ENCODE measurements at places on chromosomes 5 and 9.

DNA sequence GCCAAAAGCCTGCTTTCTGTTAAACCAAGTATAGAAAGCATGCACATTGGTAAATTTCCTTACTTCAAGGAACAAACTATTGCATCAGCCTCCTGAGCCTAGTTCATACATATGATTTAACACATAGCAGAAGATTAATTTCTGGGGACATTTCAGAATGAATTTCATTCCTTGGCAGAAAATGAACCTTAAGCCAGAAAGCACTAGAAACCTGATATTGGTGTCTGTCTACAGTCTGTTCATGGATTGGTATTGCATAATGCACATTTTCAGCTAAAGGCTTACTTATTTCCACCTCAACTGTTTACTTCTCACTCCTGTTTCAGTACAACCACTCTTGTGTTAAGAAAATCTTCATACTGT lies 1471.8 kb upstream of the NUDT12 start:
- DNase-seq, result no peak

DNA sequence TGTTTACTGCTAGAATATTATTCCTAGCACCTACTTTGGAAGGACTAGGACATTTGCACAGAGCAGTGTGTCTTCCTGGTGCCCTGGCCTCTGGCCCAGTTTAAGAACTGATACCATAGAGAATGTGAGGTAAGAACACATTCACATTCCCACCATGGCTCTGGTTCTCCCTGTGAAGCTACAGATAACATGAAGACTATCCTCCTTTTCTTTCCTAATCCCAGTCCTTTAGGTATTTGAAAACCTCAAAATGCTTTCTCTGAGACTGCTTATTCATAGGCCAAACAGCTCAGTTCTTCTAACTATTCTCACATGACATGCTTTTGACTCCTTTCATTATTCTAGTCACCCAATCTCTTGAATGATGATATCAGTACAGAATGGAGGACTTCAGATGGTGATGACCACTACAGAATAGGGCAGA lies 11.9 kb downstream of the FAM219A start:
- peak; percentile 35 for DNase-seq

DNA sequence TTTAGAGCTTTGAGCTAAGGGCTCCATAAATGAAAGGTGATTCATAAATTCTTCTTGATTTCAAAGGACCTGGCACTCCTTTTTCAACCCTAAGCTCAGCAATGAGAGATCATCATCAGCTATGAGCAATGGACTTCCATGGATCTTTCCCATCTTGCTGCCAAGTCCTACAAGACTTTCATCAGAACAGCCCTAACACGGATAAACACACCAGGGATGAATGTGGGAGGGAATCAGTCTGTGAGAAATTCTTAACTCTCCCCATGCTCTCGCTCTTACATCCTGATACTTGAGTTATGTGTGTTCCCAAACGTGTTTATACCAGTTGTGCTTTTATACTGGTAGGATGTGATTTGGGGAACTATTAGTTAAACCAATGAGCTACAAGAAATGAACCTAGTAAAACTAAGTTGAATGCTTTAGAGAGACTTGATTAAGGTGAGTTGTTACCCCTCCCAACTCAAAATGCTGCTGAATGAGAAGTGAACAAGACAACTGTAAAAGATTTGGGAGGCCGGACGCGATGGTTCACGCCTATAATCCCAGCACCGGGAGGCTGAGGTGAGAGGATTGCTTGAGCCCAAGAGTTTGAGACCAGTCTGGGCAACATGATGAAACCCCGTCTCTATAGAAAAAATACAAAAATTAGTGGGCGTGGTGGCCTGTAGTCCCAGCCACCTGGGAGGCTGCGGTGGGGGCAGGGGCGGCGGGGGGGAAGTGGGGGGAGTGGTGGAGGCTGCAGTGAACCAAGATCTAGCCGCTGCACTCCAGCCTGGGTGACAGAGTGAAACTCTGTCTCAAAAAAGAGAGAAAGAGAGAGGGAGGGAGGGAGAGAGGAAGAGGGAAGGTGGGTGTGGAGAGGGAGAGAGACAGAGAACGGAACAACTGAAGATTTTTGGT lies 5.2 kb upstream of the RPL26L1 start:
- DNase-seq, result peak; percentile 67

GRCh38 chr9:20404192-20404813 lies 218.0 kb downstream of the MLLT3 start:
- no peak for DNase-seq

DNA sequence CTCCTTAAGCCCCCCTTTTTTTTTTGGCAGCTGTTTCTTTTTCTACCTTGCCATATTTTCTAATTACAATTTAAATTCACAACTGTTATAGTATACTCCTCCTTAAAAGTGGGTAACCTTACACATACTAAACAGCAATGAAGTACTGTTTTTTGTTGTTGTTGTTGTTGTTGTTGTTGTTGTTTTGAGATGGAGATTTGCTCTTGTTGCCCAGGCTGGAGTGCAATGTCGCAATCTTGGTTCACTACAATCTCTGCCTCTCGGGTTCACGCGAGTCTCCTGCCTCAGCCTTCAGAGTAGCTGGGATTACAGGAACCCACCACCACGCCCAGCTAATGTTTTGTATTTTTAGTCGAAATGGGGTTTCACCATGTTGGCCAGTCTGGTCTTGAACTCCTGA lies 669.1 kb upstream of the CDH6 start:
- no peak for DNase-seq

GRCh38 chr5:179404321-179405053 lies 59.2 kb upstream of the ADAMTS2 start:
- peak; percentile 78 for DNase-seq

GRCh38 chr9:100869326-100869725 lies 159.2 kb upstream of the PLPPR1 start:
- no peak for DNase-seq

GRCh38 chr9:91776409-91777291 lies 173.4 kb downstream of the ROR2 start:
- peak; percentile 15 for DNase-seq

DNA sequence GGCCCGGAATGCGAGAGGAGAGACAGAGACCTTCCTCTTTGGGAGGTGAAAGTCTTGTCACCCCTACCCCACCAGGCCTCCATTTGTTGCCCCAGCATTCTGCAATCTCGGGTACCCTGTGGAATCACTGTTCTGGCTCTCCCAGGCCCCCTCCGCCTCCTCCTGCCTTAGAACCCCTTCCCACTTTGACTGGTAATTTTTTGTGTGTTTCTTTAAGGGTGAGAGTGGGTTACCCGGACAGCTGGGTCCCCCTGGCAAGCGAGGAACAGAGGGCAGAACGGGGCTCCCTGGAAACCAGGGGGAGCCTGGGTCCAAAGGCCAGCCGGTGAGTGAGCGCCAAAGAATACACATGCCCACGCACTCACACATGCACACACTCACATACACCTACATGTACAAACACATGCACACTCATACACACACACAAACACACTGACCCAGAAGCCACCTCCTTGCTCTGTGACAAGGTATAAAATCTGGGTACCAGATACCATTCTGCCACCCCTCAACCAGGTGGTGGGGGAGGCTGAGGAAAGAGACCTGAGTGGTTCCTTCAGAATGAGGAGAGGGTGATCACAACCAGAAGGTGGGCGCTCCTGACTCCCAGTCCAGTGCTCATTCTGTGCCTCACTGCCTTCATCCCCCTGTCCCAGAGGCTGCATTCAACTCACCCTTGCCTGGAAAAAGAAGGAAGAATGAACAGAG lies 30.9 kb upstream of the ORM1 start:
- DNase-seq, result no peak

DNA sequence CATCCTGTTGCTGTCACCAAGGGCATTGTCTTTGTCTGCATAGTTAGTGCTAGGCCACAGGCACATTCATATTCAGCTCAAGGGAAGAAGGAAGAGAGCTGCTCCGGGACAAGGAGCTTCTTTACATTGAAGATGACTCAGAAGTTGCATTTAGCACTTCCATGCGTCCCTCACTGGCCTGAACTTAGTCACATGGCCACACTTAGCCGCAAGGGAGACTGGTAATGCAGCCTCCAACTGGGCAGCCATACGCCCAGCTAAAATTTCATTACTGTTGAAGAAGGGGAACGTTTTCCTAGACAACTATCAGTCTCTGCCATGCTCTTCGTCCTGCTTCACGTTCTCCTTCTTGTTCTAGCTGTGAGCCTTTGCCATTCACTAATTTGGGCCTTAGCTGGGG lies 20.0 kb downstream of the ACTL7B start:
- DNase-seq, result no peak

DNA sequence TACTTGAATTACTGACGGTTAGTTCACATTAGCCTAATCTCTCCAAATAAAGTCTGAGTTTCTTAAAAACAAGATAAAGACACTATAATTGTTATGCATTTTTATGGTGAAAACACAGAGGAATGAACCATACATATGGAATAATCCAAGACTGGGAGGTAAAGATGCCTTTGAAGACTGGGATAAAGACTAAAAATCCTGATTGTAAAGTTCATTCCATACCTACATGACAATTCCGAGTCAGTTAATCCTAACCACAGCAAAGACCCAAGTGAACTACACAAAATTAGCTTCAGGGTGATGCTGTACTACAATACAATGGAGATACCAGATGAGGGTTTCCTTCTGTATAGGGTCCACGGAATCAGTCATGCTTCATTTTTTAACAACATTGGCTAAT lies 6.3 kb downstream of the AP3B1 start:
- DNase-seq, result no peak

- DNase-seq, result no peak
These were observed 44.5 kb downstream of the FBXO10 start for GRCh38 chr9:37531699-37532098.

DNA sequence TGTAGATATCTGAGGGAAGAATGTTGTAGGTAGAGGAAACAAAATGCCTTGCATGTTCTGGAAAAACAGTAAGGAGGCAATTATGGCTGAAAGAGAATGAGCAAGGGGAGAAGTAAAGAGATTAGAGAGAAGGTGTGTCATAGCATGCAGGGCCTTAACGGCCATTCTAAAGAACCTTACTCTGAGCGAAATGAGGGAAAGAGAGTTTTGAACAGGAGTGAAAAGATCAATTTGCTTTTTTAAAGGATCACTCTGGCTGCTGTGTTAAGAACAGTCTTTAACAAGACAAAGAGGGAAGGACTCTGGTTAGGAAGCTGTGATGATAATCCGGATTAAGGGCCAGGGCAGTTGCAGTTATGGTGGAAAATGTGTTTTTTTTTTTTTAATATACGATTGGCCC lies 22.6 kb downstream of the PTBP3 start:
- DNase-seq, result no peak

GRCh38 chr9:127548352-127548881 lies 63.7 kb upstream of the STXBP1 start:
- DNase-seq, result no peak

DNA sequence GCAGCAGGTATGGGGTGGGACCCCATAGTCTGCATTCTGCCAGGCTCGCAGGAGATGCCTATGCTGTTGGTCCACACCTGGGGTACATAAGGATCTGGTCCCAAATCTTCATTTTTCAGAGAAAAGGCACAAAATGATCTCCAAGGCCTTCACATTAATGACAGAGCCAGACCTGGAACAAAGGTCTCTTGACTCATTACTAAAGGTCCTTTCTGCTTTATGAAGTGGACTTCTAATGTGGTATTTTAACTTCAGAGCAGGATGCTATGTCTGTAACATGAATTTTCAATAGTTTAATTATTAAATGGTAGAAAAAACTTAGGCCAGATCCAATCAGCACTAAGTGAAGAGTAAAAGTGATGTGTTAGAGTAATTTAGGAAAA lies 38.0 kb downstream of the DMGDH start:
- DNase-seq, result no peak

GRCh38 chr5:140351609-140352334 lies 5.4 kb upstream of the HBEGF start:
- DNase-seq, result peak; percentile 75

DNA sequence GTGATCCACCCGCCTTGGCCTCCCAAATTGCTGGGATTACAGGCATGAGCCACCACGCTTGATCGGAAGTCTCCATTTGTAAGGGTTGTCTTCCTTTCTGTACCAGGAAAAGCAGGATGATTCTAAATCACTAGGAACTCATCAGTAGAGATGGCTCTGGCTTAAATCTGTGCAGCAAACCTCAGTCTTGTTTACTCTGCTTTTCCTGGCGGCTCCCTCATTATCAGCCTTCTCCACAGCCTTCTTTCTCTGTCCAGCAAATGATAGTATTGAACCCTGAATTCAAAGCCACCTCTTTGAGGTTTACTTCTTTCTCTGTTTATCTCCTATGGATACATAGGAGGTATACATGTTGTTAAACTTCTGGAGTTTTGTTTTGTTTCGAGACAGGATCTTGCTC lies 43.0 kb upstream of the GNE start:
- DNase-seq, result no peak

DNA sequence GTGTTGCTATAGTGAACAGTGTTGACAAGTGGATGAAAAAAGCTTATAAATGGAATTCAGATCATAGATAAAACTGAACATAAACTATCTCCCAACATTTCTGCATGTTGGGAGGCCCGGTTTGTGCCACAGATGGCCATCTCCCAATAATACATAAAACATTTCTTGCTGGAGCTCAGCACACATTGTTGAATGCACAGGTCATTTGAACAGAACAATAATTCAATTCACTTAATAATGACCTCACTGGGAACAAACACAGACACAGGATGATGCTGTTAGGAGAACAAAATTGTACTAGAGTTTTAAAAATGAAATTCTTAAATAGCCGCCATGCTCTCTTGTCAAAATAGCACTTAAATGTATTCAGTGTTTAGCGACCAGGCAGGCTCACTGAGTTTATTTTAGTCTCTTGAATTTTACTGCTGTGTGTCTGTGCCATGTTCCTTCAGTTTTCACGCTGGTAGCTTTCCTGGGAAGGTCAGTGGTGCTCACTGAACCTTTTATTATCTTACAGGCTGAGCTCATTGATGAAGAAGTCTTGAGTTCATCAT lies 85.0 kb upstream of the SSBP2 start:
- DNase-seq, result no peak

DNA sequence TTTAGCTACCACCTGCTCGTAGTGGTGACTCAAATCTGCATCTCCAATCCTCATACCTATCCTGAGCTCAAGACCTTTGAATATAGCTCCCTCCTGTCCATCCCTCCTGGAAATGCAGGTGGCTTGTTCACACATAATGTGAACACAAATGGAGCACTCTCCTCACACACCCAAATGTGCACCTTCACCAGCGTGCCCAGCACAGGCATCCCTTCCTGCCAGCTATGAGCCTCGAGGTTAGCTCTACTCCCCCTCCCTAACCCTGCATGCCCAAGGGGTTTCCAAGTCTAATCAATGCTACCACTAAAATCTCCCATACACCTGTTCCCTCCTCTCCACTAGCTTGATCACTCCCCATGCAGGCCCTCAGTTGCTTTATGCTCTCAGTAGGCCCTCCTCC lies 2.2 kb upstream of the TGFBI start:
- no peak for DNase-seq
